SHP77 (cell line): ENCODE measurements at places on chromosomes 1 and 21.
A peak's percentile ranks its signal among the peaks of the same experiment; 100 is the strongest.

- DNase-seq = no peak
Observed at GRCh38 chr1:208312706-208313105, 68.5 kb upstream of the PLXNA2 start.

GRCh38 chr21:36626791-36627190, 72.1 kb upstream of the SIM2 start:
- DNase-seq = no peak

DNA sequence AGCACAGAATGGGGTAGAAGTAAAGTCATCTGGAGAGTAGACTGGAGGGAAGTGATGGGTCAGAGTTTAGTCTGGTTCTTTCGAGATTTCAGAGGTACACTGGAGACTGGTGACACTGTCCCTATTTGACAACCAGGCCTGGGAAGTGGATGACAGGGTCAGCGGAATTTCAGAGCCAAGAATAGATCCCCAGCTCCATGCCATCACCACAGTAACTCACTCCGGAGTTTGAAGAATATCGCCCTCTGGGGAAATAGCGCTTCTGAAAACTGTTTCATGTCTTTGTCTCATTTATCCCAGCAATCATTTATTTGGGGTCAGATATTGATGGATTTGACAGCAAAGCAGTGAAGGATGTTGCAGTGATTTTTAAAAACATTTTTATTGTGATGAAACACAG, 7.6 kb upstream of the NFASC start:
- no peak for DNase-seq

GRCh38 chr1:114314098-114314497, 160.4 kb upstream of the SYT6 start:
- DNase-seq = no peak

DNA sequence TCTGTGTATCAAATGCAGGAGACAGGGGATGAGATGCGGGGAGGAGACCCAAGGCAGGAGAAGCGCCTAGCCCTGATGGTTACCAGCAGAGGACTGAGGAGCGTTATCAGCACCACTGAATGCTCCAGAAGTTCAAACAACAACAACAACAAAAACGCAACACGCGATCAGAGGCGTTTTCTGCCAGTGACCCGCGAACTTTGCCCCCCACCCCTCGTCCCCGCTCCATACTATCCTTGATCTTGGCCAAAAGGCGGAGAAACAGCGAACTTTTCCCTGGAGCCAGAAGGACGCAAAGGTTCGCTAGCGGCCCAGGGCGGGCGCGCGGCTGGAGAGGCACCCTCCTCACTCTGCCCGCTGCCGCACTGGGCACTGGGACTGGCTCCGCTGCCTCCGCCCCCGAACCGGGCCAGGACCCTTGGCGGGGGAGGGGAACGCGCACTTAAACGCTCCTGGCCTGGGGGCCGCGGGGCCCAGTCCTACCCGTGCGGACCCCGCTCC, 699 bp downstream of the ECHDC2 start:
- DNase-seq = no peak

- DNase-seq = no peak
Observed at GRCh38 chr1:115356356-115356755, 18.3 kb upstream of the NGF start.

DNA sequence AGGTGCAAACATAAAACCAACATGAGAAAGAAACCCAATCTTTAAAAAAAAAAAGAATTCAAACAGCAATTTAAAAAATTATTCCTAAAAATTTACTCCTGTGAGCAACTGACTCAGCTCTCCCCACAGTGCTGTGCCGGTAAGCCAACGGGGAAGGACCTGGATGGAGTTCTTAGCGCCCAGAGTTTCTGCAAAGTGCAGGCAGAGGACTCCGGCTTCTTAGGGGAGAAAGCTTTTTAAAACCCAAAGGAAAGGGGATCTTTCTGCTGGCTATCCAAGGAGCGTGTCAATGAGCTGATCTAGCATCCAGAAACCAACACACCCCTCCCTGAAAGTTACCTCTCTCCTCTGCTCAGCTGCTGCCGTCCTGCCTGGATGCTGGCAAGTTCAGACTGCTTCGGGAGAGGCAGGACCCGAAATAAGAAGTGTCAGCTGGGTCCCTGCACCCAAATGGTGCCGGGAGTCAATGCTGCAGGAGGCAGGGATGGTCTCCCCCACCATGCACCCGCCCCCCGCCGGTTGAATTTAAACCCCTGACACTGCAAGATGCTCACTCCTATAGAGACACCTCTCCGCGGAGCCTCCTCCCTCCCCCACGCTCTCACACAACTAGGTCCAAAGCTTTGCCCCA, 32.2 kb upstream of the H6PD start:
- no peak for DNase-seq

DNA sequence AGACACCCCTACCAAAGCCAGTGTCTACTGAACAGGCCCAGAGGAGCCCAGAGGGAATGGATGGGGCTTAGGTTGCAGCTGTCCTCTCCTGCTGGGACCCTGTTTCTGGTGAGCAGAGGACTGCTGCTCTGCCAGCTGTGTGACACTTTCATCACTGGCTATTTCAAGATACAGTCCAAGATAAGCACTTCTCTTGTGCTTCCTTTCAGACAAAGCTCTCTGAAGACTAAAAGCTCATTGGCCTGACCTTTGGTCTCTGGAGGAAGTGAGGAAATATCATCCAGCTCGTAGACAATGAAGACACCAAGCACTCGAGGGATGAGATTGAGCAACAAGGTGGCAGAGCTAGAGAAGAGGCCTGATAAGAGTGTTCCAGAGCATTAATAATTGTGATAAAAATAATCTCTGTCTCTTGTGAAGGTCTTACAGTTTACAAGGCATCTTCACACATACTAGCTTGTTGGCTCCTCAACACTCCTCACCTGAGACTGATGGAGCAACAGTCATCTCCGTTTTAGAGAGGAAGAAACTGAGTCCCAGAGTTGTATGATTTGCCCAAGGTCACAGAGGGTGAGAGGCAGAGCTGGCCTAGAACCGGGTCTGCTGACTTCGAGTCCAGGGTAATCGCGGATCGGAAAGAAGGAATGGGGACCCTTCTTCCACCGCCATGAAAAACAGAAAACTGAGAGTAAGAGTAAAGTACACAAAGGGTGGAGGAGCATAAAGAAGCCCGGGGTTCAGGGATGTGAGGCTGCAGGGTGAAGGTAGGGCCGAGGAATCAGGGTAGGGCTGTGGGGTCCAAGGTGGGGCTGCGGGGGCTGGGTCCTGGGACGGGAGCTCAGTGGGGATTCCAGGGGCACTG, 666 bp downstream of the PAFAH2 start:
- no peak for DNase-seq

DNA sequence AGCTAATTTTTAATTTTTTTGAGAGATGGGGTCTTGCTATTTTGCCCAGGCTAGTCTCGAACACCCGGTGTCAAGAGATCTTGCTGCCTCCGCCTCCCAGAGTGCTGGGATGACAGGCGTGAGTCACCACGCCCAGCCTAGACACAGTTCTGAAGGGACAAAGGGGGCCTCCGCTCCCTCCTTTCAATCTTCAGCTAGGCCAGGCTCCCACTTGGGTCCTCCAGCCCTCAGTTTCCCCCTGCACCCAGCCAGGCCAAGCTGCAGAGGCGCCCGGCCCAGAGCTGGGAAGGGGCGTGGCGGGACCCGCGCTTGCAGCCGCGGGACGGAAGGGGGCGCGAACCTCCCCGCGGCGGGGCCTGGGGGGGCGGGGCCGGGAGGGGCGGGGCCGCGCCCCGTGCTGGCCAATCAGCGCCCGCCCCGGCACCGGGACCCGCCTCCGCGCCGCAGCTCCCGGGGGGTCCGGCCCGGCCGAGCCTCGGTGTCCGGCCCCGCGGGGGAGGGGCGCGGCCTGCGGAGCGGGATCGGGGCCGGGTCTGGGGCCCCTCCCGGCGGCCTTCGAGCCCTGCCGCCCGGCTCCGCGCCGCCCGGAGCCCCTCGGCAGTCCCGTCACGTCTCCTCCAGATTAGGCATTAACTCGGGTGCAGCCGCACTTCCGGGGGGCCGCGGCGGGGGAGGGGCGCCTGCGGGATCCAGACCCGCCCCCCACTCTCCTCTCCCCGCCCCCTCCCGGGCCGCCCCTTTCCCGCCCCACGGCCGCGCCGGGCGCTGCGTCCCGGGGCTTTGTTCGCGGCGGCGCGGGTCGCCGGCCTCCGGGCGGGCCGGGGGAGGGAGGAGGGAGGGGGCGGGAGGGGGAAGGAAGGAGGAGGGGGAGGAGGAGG, 559 bp upstream of the AGRN start:
- peak; percentile 36 for DNase-seq

DNA sequence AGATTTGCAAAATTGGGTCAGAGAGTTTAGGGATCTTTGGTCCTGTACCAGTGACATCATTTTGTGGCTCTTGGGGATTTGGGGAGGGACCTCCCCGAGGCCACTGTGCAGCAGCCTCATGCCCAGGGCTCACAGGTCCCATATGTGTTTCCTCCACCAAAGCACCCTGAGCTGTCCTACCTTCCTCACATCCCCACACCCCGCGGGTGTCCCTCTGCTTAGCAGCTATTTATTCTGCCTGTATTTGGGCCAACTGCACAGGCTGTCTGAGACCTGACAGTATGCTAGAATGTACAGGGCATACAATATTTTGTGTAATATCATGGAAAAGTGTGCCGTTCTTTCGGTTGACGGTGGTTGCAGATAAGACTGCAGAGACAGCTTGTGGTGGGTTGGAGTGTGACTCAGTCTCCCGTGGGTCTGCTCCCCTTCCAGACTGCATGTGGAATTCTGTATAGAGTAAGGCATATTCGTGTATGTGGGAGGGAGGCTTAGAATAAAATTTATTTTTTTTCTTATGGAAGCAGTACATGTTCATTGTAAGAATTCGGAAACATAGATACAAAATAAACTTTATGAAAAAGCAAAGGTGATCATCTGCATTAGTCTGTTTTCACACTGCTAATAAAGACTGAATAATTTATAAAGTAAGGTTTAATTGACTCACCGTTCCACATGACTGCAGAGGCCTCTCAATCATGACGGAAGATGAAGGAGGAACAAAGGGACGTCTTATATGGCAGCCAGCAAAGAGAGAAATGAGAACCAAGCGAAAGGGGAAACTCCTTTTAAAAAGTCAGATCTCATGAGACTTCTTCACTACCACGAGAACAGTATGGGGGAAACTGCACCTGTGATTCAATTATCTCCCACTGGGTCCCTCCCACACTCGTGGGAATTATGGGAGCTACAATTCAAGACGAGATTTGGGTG, 84.4 kb downstream of the ADARB1 start:
- no peak for DNase-seq

- no peak for DNase-seq
Observed at GRCh38 chr21:44967082-44968047, 27.5 kb downstream of the SLX9 start.

GRCh38 chr1:202250982-202251381, 57.4 kb downstream of the LGR6 start:
- DNase-seq = no peak

GRCh38 chr1:170576980-170577379, 45.0 kb downstream of the GORAB start:
- DNase-seq = no peak

DNA sequence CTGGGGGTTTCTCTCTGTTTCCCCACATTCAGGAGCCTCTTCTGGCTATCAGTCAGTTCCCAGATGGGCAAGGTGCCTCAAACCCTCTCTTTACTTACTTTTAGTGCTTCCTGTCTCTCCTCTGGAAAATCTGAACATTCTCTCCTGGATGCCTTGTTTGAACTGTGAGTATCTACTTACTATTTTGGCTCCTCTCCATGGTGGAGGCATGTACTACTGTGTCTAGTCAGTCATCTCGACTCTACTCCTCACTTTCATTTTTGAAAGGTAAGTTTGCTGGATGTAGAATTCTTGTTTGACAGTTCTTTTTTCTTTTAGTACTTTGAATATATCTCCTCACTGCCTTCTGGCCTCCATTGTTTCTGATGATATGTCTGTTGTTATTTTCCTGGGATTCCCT, 70.9 kb upstream of the FAM78B start:
- no peak for DNase-seq

DNA sequence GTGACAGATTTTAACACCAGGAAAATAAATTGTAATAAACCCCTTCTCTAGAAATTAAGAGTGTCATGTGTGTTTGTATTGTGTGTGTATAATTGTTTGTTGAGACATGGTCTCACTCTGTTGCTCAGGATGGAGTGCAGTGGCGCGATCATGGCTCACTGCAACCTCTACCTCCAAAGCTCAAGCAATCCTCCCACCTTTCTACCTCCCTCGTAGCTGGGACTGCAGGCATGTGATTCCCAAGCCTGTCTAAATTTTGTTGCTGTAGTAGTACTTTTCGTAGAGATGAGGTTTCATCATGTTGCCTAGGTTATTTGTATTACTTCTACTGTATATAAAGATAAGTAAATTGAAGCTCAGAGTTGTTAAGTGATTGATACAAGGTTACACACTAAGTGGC, 68.5 kb upstream of the RAVER2 start:
- no peak for DNase-seq

DNA sequence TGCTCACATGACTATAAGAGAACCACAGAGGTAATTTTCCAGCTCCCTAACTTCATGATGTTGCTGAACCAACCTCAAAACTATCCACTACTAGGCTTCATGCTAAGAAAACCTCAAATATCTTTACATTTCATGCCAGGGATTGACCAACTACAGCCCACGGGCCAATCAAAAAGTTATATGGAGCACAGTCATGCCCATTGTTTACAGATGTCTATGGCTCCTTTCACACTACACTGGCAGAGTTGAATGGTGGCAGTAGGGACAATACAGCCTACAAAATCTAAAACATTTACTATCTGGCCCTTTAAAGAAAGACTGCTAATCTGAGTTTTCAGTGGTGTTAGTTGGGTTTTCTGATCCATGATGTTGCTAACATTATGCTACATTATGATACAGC, 154.8 kb downstream of the TM2D1 start:
- DNase-seq = no peak

DNA sequence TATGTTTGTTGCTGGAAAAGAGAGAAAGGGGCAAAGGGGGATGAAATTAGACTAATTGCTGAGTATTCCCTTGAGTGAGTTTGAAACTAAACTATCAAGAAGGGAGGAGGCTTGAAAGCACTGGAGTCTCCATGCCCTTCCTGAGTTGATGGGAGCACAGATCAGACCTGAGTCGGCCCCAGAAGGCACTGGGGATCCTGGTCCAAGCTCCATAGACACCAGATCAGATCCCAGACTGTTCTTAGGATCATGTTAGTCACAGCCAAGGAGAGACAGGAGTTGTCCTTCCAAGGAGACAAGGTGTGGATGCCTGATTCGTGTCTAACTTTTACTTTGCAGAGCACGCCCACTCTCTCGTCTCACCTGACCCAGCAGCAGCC, 152.3 kb downstream of the NR5A2 start:
- no peak for DNase-seq
